ENCODE measurements at places on chromosomes 4 and X.

DNA sequence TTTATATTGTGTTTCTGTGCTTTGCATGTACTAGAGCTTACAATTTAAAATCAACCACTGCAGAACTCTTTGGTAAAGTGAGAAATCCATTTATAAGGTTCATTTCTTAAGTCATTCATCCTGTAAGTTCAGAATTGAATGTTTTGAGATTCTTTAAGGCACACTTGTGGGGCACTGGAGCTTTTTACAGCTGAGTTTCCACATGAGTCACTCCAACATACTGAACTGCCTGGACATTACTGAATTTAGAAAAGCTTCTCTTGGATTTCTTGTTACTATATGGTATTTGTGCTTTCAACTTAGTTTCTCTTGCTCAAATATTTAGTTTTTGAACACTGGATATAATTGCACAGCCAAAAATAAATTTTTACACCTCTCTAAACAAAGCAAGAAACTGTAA is 226.3 kb downstream of the PACRGL start:
- DNase-seq, result no peak

GRCh38 chrX:10049236-10049635 is 82.1 kb downstream of the CLDN34 start:
- no peak for DNase-seq

- no peak for DNase-seq
Measured at GRCh38 chr4:102405821-102406401, 60.6 kb upstream of the SLC39A8 start.

GRCh38 chr4:6647582-6648230 is 7.2 kb downstream of the MRFAP1 start:
- no peak for DNase-seq

DNA sequence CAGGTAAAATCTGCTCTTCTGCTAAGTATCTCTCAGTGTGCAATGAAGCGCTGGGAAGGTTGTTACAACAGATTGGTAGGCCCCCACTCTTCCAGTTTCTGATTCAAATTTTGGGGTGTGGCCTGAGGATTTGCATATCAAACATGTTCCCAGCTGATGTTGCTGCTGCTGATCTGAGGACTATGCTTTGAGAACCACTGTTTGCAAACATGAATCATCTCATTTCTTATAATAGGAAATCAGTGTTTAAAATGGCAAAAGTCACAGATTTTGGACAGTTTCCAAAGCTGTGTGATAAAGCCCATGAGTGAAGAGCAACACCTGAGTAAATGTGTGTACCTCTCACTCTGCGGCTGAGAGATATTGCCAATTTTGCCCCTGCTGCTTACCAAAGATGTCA is 36.2 kb upstream of the NDNF start:
- DNase-seq, result no peak

GRCh38 chr4:186015212-186015817 is 53.6 kb upstream of the TLR3 start:
- no peak for DNase-seq

- DNase-seq, result no peak
Measured at GRCh38 chr4:180436361-180436760, 1806.8 kb upstream of the TENM3 start.

- DNase-seq, result no peak
Measured at GRCh38 chr4:170374770-170375169, 285.0 kb upstream of the AADAT start.

DNA sequence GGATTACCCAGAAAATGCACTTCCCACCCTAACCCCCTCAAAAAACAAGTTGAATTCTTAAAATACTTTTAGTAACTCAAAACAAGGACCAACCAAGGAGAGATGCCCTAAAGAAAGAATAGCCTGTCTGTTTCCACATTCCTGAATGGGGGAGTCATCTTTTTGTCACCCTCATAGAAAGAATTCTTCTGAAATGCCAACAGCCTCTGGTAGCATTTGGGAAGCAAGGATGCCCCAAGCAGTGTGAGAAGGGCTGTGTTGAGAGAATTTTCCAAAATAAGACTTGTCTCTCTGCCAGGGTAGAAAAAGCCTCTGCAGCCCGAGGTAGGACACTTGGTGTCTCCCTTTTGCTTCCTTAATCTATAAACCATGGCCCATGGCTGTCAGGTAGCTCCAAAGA is 173.1 kb upstream of the VCX3A start:
- no peak for DNase-seq

GRCh38 chrX:70554081-70554480 is 109.4 kb downstream of the DLG3 start:
- no peak for DNase-seq

DNA sequence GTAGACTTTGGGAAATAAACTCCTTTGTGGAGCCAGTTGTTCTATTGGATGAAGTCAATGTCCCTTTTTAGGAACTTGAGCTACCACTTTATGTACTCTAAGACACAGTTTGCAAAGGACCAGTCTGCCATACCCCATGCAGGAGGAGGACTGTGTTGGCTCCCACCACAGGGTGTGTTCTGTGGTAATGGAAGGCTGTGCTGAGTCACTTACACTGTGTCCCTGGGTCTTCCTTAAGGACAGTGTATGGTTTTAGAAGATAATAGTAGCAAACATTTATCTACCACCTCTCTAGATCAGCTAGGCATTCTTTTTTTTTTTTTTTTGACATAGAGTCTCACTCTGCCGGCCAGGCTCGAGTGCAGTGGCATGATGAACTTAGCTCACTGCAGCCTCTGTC is 184.0 kb upstream of the PGRMC2 start:
- DNase-seq, result no peak

DNA sequence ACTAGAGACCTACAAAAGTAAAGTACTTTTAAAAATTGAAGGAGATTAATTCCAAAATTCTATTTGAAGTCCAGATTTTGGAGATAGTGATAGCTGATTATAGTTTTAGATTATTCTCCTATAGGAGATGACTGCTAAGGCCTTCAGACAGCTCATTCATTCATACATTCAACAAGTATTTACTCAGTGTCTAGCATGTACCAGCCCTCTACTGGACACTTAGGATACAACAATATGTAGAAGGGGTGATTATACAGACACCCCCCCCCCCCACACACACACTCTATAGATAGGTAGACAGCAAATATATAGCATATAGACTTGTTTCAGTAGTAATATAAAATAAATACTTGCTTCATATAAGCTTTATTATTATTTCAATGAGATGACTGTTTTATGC is 60.4 kb upstream of the TAF9B start:
- no peak for DNase-seq

GRCh38 chr4:72449705-72450104 is 119.3 kb downstream of the ADAMTS3 start:
- no peak for DNase-seq

- no peak for DNase-seq
Measured at GRCh38 chr4:84915396-84915780, 51.1 kb downstream of the WDFY3 start.

DNA sequence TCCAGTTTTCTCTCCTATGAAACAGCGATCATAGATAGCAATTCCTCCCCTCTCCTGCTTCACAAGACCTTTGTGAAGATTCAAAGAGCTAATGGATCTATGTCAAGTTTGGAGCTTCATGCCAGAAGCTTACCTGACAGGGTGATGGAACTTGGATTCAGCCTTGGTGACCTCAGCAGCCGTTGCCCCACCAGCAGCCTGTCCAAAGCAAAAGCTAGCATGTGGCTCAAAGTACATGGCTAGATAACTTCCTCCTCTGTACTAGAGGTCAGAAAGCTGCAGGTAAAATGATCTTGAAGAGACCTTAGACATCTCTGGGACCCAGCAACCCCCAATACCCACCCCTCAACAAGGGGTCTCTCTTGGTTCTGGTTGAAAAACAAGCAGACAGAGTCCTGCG is 1.8 kb downstream of the RIPPLY1 start:
- DNase-seq, result no peak

- no peak for DNase-seq
Measured at GRCh38 chr4:153082322-153083301, 121.6 kb upstream of the TRIM2 start.

DNA sequence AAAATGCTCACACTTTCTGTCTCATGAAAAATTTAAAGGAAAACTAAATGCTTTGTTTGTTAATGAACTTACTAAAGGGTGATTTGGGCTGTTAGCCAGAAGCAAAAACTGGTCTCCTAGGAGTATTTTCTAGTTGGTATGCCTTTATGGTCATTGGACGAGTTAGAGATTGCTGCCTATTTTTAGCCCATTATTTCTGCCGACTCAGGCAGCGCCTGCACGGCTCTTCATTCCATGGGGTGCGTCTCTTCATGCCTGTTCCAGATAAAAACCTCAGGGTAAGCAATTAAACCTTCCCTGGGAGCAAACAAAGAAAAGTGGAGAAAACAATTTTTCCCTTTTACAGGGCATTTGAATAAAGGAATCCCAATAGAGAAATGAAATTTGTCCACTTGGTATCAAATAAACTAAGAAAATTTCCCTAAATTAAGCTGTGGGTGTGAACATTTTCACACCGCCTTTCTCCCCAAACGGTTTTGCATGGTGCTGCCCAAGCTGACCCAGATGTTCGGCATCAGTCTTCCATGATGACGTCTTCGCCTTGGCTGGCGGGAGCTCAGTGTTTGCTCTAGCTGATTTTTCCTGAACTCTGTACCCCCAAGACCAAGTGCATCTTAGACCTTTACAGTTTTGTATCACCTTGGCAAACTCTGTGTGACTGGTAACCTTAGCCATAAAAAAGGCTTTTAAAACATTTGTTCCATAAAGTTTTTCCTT is 61.7 kb upstream of the ADGRG2 start:
- no peak for DNase-seq

- DNase-seq, result no peak
Measured at GRCh38 chr4:8391972-8392371, 48.6 kb downstream of the ACOX3 start.

DNA sequence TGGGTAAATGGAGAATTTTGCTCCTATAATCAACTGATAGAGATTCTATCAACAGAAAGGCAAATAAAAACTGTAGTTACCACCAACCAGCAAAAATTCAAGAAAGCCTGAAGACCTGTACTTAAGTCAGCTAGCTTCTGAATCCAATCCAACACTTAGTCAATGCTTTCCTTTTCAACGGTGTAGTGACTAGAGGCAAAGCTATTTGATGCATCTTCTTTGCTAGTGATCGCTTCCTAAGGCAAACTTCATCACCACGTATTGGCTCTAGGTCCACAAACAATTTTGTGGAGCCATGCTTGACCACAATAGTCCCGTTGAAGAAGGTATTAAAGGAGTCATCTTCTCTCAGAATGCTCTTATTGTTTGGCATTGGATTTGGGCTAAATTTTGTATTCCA is 25.0 kb upstream of the UBA6 start:
- no peak for DNase-seq

DNA sequence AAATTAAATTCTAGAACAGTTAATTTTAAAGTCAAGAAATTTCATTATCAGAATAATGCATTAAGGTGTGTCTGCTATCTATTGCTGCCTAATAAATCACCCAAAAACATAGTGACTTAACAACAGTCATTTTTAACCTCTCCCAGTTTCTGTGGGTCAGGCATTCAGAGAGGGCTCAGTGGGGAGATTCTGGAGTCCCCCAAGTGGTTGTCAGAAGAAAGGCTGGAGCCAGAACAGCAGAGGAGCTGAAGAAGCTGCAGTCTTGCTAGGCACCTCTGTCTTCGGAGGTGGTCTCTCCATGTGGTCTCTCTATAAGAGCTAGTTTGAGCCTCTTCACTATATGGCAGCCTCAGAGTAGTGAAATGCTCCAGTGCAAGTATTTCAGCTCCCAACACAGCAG is 9.3 kb upstream of the HOPX start:
- DNase-seq, result no peak

DNA sequence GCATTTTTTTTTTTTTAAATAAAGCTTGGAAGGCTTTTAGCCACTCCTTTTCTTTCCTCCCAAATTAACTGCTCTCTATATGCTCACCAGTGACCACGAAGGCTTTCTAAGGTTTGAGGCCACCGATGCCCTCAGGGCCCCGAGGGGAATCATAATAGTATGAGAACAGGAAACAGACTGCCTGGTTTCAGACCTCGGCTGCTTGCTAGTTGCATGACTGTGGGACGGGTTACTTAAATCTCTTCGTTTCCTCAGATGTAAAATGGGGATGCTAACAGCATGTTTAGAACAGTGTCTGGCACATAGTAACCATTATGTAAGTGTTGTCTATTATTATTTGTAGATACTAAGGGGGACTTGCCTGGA is 3.6 kb downstream of the LINC00632 start:
- DNase-seq, result no peak

DNA sequence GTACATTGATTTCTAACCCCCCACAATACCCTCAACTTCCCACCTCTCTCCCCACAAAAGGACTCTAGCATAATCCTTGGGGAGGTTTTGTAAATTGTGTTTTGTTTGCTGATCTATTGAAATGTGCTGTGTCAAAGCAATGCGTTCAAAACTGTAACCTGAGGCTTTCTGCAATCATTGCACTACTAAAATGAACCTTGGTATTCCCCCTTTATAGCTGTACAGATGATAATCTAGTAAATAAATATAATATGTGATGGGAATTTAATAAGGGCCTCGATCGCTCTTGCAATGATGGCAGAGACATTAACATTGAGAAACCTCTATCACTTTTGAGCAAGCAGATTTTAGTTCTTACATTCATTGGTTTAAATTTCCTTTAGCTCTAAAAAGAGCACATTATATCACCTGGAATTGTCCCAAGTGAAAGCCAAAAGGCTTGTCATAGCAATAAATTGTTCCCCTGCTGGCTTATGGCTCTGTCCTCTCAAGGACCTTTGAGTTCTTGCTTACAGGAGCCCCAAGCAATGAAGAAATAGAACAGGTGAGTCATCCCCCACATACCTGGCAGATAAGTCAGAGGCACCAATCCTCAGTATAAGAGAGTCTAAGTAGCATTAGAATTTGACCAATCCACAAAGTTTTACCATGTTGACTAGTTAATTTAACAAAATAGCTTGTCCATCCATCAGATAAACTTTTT is 18.4 kb upstream of the ACE2 start:
- peak; percentile 45 for DNase-seq

DNA sequence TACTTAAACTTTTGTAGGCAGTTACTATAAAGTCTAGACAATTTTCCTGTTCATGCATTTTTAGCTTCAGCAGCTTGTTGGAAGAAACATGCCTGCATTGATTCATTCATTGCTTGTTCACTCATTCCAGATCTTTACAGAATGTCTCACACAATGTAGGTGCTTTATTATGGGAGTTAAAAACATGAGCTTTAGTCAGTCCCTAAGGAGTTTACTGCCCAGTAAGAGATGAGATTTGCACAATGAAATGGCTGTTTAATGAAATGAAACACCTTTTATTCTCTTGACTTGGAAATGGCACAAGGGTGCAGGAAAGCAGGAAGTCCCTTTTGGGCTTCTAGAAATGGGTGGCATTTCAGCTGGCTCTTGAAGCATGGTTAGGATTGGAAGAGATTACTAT is 2.9 kb downstream of the NOCT start:
- no peak for DNase-seq
